ENCODE measurements at places on chromosomes 11 and 22. TPM values are rescaled to one million over a fixed set of nuclear protein-coding genes. Genes with fewer than 3 reads are reported as not detected.

The XNDC1N gene
- 7.5 TPM for total RNA-seq

The MISFA gene
- 3.2 TPM for total RNA-seq

The PIH1D2 gene
- total RNA-seq = 1.6 TPM

DNA sequence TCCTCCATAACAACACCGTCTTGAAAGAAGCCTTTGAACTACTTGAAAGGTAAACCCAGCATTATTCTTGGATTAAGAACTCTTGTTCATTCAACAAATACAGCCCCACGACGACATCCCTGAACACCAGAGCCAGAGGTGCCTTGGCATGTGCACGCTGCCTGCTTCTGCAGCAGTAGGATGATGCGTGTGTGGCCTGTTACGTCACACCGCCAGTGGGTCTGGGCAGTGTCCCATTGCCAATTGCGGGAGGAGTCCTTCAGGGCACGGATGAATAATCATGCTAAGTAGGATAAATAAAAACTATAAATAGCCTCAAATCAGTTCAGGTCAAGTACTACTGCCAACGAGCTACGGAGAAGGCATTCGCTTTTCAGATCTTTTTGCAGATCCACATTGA is 380.5 kb downstream of the SHANK2 start:
- no peak overlapping the region for H3K27ac ChIP-seq
- no peak overlapping the region for H3K4me3 ChIP-seq
- no peaks in the 10 kb centered on the region for H3K27me3 ChIP-seq
- no peak for DNase-seq

The OR10A6 gene
- not detected for total RNA-seq

DNA sequence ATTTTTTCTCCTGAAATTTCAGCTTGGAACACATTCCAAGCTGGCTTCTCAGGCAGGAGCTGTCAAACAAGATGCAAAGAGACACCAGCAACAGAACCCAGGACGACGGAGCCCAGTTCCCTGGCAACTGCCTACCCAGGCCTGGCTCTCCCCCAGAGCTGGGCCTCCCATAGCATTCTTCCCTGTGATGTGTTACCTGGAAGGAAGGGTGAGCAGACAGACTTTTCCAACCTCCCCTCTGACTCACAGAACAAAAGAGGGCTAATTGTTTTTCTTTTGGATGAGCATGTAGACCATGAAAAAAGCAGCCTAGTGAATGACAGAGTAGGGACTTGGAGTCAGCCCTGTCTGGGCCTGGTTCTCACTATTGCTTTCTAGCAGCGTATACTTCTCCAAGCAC is 55.3 kb upstream of the BMAL1 start:
- no peak for DNase-seq
- H3K4me3 ChIP-seq = no peak overlapping the region
- no peaks in the 10 kb centered on the region for H3K27me3 ChIP-seq
- peaks cover 25% of the 10 kb centered on the region for H3K4me1 ChIP-seq
- H3K27ac ChIP-seq = no peak overlapping the region

The TRIM44 gene
- 33.4 TPM for total RNA-seq

The SCGB1C1 gene
- total RNA-seq = not detected

Data from HCT116 (cell line).